CD4-positive, alpha-beta memory T cell (primary cell): ENCODE measurements at places on chromosomes 3 and 15.

GRCh38 chr3:160451602-160452001 lies 2.0 kb upstream of the TRIM59 start:
- no peaks in the 10 kb centered on the region for H3K27me3 ChIP-seq
- DNase-seq = no peak
- H3K4me1 ChIP-seq = peaks cover 26% of the 10 kb centered on the region

DNA sequence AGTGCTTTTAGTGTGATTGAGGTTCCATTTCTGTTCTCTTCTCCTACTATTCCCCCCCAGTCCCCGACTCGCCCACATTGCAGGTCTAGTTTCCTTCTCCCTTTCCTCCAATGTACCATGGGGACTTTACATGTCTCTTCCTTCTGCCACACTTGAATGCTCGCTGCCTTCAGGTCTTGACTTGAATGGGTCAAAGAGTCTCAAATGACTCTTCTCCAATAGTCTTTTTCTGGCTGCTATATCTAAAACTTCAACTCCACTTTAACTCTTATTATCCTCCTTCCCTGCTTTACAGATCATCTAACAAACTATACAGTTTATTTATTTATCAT lies 213.9 kb upstream of the SLC2A2 start:
- no peak overlapping the region for H3K27ac ChIP-seq
- peaks cover under 1% of the 10 kb centered on the region for H3K4me1 ChIP-seq
- no peaks in the 10 kb centered on the region for H3K27me3 ChIP-seq
- no peak for DNase-seq

DNA sequence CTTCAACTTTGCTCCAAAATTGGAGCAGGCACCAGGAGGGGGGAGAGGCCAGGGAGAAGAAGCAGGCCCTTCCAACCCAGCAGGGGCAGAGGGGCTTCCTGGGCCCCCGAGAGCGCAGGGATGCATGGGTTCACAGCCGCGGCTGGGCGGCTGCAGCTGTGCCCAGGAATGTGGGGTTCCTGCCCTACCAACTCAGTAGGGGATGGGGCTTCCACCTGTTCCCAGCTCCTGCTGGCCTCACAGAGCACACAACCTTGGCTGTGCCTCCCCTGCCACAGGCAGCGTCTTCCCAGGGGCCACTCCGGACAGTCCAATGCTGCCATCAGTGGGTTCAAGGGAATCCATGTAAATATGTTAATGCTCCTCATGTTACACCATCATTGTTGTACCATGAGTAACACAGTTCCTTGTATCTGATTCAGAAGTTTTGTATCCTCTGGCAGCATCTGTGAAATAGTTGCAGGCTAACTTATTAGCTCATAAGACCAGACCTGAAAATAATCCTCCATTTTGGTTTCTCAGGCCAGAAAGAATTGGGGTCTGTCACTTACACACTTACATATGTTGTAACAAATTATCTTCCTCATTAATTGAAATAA lies 12.1 kb upstream of the SIAH2 start:
- H3K27ac ChIP-seq = no peak overlapping the region
- no peak overlapping the region for H3K4me3 ChIP-seq
- H3K4me1 ChIP-seq = no peaks in the 10 kb centered on the region
- H3K36me3 ChIP-seq = no peaks in the 10 kb centered on the region
- no peak for DNase-seq
- no peaks in the 10 kb centered on the region for H3K27me3 ChIP-seq

GRCh38 chr3:116256843-116257485 lies 188.3 kb downstream of the LSAMP start:
- no peaks in the 10 kb centered on the region for H3K27me3 ChIP-seq
- H3K4me1 ChIP-seq = no peaks in the 10 kb centered on the region
- no peak for DNase-seq

DNA sequence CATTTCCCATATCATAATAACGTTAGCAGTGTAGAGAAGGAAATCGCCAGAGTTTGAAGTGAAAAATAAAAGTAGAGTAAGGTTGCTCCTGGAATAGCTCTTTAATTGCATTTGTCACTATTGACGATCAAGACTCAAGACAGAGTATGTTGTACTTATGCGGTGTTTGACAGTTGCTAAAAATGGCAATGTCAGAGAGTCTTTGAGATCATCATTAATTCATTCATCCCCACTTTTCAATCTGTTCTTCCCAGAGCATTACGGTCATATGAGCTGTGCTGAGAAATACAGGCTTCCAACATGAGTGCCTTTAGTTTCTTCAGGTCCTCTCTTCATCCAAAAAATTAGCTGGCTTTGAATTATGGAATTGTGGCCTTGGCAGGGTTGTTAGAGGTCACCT lies 173.8 kb upstream of the CHRM5 start:
- H3K36me3 ChIP-seq = no peaks in the 10 kb centered on the region
- DNase-seq = no peak
- H3K4me1 ChIP-seq = no peaks in the 10 kb centered on the region
- no peak overlapping the region for H3K4me3 ChIP-seq
- no peaks in the 10 kb centered on the region for H3K27me3 ChIP-seq

GRCh38 chr3:61531528-61531927 lies 29.8 kb upstream of the PTPRG start:
- DNase-seq = no peak
- no peaks in the 10 kb centered on the region for H3K27me3 ChIP-seq
- H3K4me1 ChIP-seq = no peaks in the 10 kb centered on the region
- no peak overlapping the region for H3K4me3 ChIP-seq
- H3K27ac ChIP-seq = no peak overlapping the region

- no peak for DNase-seq
- H3K4me3 ChIP-seq = no peak overlapping the region
- no peaks in the 10 kb centered on the region for H3K27me3 ChIP-seq
- no peak overlapping the region for H3K27ac ChIP-seq
These were observed 72.0 kb downstream of the RAP2B start for GRCh38 chr3:153233986-153234385.

- H3K36me3 ChIP-seq = peaks cover 2% of the 10 kb centered on the region
- H3K4me3 ChIP-seq = no peak overlapping the region
- peaks cover 11% of the 10 kb centered on the region for H3K4me1 ChIP-seq
- H3K27me3 ChIP-seq = no peaks in the 10 kb centered on the region
- no peak for DNase-seq
These were observed 5.0 kb upstream of the BCL2L10 start for GRCh38 chr15:52117549-52117948.

GRCh38 chr3:62503516-62503915 lies 130.2 kb upstream of the FEZF2 start:
- H3K36me3 ChIP-seq = no peaks in the 10 kb centered on the region
- no peaks in the 10 kb centered on the region for H3K4me1 ChIP-seq
- H3K27me3 ChIP-seq = no peaks in the 10 kb centered on the region
- no peak overlapping the region for H3K27ac ChIP-seq
- no peak overlapping the region for H3K4me3 ChIP-seq

DNA sequence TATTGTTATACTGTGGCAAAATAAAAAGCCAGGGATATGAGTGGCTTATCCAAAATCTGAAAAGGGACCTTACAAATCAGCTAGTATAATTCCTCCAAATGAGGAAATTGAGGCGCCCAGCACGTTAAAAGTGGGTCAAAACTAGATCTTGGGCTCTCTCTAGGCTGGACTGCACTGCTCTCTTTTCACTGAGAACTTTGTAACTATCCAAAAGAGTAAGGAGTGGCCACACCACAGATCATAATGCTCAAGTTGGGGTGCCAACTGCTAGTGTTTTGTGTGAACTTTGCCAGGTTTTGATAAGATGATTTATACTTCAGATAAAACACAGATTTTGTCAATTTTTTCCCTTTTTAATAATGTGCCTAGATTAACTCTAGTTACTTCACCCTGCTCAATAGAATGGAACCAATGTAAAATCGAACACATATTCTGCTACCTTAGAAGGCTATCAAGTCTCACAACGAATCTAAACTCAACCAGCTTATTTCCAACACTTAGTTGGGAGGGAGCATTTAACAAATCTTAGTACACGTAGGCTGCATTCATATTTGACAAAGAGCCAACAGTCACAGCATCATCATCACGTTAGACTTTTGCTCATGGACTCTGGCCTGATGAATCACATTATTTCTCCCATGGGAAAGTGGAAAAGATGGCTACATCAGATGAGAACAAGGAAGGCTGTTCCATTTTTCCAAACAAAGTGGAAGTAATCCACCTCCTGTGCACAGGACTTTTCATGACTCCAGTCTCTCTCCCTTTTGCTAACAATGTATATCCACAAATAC lies 64.4 kb downstream of the ABI3BP start:
- H3K27ac ChIP-seq = no peak overlapping the region
- H3K36me3 ChIP-seq = no peaks in the 10 kb centered on the region
- no peaks in the 10 kb centered on the region for H3K4me1 ChIP-seq

- peak overlapping the region; percentile 81 for H3K27ac ChIP-seq
- H3K4me3 ChIP-seq = peak overlapping the region; percentile 47
- no peak for DNase-seq
- no peaks in the 10 kb centered on the region for H3K36me3 ChIP-seq
- peaks cover 67% of the 10 kb centered on the region for H3K4me1 ChIP-seq
- no peaks in the 10 kb centered on the region for H3K27me3 ChIP-seq
These were observed 734 bp upstream of the WDR76 start for GRCh38 chr15:43826029-43826507.

GRCh38 chr3:27504749-27505148 lies 20.6 kb upstream of the SLC4A7 start:
- H3K27me3 ChIP-seq = no peaks in the 10 kb centered on the region
- no peak overlapping the region for H3K4me3 ChIP-seq
- H3K36me3 ChIP-seq = no peaks in the 10 kb centered on the region
- no peaks in the 10 kb centered on the region for H3K4me1 ChIP-seq
- DNase-seq = no peak
- H3K27ac ChIP-seq = no peak overlapping the region

DNA sequence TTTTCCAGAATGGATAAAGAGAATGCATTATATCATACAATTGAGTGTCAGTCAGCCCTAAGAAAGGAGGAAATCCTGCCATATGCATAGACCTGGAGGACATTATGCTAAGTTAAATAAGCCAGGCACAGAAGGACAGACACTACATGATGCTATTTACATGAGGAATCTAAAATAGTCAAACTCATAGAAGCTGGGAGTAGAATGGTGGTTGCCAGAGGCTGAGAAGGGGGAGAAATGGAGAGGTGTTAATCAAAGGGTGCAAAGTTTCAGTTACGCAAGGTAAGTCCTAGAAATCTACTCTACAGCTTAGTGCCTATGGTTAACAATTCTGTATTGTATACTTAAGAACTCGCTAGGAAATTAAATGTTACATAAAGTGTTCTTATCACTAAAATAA lies 66.5 kb downstream of the IL1RAP start:
- no peak overlapping the region for H3K27ac ChIP-seq
- H3K27me3 ChIP-seq = no peaks in the 10 kb centered on the region

GRCh38 chr15:61697796-61698195 lies 362.5 kb downstream of the VPS13C start:
- H3K27ac ChIP-seq = no peak overlapping the region
- no peak overlapping the region for H3K4me3 ChIP-seq
- no peaks in the 10 kb centered on the region for H3K36me3 ChIP-seq
- no peak for DNase-seq

- peaks cover 47% of the 10 kb centered on the region for H3K36me3 ChIP-seq
- H3K4me3 ChIP-seq = no peak overlapping the region
- no peaks in the 10 kb centered on the region for H3K27me3 ChIP-seq
- H3K27ac ChIP-seq = no peak overlapping the region
- H3K4me1 ChIP-seq = no peaks in the 10 kb centered on the region
These were observed 16.6 kb upstream of the APH1B start for GRCh38 chr15:63260791-63261190.

DNA sequence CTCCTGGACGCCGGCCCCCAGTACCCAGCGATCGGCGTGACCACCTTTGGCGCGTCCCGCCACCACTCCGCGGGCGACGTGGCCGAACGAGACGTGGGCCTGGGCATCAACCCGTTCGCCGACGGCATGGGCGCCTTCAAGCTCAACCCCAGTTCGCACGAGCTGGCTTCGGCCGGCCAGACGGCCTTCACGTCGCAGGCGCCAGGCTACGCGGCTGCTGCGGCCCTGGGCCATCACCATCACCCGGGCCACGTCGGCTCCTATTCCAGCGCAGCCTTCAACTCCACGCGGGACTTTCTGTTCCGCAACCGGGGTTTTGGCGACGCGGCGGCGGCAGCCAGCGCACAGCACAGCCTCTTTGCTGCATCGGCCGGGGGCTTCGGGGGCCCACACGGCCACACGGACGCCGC lies 956 bp downstream of the ZIC1 start:
- H3K4me3 ChIP-seq = no peak overlapping the region
- peaks cover 7% of the 10 kb centered on the region for H3K4me1 ChIP-seq

DNA sequence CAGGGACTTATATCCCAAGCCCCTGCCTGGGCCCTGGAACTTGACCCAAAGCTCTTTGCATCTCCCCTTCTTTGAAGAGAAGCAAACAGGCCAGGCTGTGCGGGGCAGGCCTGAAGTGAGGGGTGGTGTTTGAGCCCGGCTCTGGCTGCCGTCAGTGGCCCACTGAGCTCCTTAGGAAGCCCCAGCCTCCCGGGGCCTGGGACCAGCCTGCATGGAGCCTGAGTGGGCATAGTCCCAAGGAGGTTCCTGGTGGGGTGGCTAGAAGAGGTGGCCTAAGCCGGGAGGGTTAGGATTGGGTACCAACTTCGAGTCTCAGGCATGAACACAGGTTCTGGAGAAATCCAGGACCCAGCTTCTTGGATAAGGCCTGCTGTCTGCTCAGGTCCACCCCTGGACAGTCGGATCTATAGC lies 6.4 kb downstream of the TMIE start:
- H3K4me3 ChIP-seq = no peak overlapping the region
- no peak overlapping the region for H3K27ac ChIP-seq
- DNase-seq = no peak
- H3K27me3 ChIP-seq = no peaks in the 10 kb centered on the region
- no peaks in the 10 kb centered on the region for H3K4me1 ChIP-seq
- no peaks in the 10 kb centered on the region for H3K36me3 ChIP-seq

GRCh38 chr3:183825456-183826161 lies at the start of gene MAP6D1:
TSS of gene MAP6D1 (minus strand) at chr3:183825577. CDS start at chr3:183825547, 30 bp downstream.
- peaks cover 13% of the 10 kb centered on the region for H3K4me1 ChIP-seq
- H3K27me3 ChIP-seq = no peaks in the 10 kb centered on the region
- H3K36me3 ChIP-seq = no peaks in the 10 kb centered on the region
- H3K4me3 ChIP-seq = peak within 1 kb of the TSS; percentile 49

GRCh38 chr15:25688166-25688565 lies 175.0 kb downstream of the ATP10A start:
- peaks cover 11% of the 10 kb centered on the region for H3K36me3 ChIP-seq
- H3K4me1 ChIP-seq = no peaks in the 10 kb centered on the region
- no peak overlapping the region for H3K4me3 ChIP-seq
- no peak overlapping the region for H3K27ac ChIP-seq

GRCh38 chr3:151772825-151773480 lies 39.2 kb downstream of the AADACL2 start:
- H3K27me3 ChIP-seq = no peaks in the 10 kb centered on the region
- no peak overlapping the region for H3K4me3 ChIP-seq
- no peaks in the 10 kb centered on the region for H3K4me1 ChIP-seq
- DNase-seq = no peak
- no peak overlapping the region for H3K27ac ChIP-seq

GRCh38 chr3:140870351-140870750 lies 71.3 kb upstream of the SLC25A36 start:
- no peak overlapping the region for H3K27ac ChIP-seq
- no peaks in the 10 kb centered on the region for H3K4me1 ChIP-seq
- no peaks in the 10 kb centered on the region for H3K36me3 ChIP-seq
- no peaks in the 10 kb centered on the region for H3K27me3 ChIP-seq
- no peak overlapping the region for H3K4me3 ChIP-seq

DNA sequence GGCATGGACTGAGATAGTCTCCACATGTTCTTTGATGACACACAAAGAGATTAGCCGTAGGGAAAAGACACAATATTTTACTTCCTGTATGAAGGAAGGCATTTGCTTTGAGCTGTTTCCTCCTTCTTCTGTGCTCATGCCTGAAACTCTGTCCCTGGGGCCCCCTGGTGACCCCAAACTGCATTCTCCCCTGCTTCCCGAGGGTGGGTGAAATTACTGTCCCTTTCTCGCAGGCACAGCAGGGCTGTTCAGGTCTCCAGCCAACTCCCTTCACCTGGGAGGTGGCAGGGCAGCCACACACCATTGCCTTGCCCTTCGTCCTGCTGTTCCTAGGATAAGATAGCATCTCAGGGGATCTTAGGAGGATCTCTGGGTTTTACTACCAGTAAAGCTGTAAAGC lies 79.2 kb downstream of the GABRG3 start:
- H3K36me3 ChIP-seq = no peaks in the 10 kb centered on the region
- DNase-seq = no peak
- H3K4me1 ChIP-seq = no peaks in the 10 kb centered on the region
- no peaks in the 10 kb centered on the region for H3K27me3 ChIP-seq
- H3K4me3 ChIP-seq = no peak overlapping the region
